Tibial nerve (tissue), 4 donors: ENCODE measurements at places on chromosomes 6 and 20. TPM values are rescaled to one million over a fixed set of nuclear protein-coding genes. Genes with fewer than 3 reads are reported as not detected.

GRCh38 chr6:165986311-165986913 is 181.2 kb downstream of the TBXT start:
- DNase-seq: no peak

GRCh38 chr20:61562897-61563504 is 310.9 kb downstream of the CDH4 start:
- no peak for DNase-seq

DNA sequence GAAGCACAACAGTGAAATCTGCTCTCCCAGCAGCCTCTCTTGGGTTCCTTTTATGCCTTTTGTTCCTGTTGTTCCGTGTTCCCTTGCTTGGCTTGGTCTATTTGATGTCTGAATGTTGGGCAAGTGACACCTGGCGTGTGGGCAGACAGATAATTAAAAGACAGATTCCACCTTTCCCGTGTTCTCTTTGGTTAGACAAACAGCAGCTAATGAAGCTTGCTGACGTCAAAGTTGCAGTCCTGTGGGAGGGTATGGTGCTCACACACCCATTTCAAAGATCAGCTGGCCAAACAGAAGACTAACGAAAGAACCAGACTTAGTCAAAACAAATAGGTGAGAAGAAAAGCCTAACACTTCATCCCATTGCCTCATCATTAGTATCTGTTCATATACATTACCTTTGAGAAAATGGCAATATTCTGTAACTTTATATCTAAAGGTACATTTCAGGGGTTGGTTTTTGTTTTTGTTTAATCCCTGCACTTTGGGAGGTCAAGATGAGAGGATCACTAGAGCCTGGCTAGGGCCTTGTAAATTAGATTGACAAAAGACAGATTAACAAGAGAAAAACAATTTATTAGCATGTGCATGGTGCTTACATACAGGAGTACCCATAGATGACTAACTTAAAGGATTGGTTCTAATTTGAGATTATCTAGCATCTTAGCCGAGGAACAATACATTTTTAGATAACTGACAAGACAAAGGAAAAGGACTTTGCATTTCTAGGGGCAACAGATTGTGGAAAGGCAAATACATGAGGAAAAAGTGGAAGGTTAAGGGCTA is 48.9 kb upstream of the TNFRSF21 start:
- DNase-seq: no peak

DNA sequence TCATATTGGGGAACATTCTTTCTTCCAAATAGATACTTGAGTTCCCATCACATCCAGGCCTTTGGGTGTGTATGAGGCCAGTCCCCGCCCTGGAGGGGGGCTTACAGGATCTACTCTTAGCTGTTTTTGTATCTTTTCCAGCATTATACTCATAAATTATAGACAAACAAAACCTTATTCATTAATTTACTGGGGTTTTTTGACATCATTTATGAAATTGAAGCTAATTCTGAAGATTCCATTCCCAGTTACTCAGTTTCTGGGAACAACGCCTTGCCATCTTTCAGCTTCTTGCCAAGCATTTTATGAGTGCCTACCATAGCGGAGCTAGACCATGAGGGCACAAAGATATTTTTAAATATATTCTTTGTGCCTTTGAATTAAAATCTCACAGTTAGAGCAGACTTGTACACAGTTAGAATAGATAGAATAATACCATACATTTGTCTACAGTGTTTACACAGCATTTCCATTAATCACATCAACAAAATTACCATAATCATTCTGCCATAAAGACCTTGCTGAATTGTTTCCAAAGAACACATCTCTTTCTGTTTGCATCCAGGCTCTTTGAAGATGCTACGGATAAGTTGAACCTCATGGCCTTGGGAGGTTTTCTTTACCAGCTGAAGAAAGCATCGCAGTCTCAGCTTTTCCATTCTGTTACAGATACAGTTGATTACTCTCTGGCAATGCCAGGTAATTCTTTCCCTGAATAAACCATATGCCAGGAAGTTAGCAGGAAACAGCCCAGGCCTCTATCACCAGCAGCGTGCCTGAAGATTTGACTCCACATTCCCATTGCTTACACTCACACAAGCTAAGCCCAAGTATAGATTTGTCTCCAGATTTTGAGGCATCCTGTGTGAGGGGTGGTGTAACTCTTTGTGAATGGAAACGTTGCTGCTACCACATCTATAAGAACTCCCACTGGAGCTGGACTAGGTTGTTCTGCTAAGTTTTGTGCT is 75.4 kb upstream of the PBOV1 start:
- no peak for DNase-seq

- no peak for DNase-seq
Measured at GRCh38 chr6:15170126-15170525, 75.7 kb upstream of the JARID2 start.

DNA sequence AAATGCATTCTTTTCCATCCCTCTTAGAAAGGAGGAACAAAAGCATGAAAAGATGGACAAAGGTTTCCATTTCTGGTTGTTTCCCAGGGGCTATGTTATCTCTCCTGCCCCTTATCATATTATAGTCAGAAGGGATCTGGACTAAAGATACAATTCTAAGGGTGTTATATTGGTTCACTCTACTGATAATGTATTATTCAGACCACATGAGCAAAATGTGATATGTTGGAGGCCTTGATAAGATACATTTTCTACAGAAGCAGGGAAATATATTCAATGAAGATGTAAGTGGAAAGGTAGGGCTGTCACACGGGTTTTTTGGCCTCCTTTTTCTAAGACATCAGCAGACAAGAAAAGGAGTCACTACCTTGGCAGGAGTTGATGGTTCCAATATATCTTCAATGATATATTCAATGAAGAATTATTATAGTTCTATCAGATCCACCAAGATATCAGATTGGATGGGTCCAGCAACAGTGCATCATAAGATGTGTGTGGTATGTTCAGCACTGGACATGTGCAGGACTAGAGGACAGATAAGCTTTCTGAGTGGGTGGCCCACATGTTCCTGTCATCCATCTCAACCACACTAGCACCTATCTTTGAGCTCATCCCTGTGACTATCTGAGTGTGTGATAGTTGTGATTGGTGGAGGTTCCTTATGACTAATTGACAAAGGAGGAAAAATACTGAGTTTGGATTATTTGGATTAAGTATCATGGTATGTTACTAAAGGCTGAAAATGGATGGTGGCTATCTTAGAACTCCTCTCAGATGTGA is 5.7 kb upstream of the ZKSCAN3 start:
- no peak for DNase-seq

DNA sequence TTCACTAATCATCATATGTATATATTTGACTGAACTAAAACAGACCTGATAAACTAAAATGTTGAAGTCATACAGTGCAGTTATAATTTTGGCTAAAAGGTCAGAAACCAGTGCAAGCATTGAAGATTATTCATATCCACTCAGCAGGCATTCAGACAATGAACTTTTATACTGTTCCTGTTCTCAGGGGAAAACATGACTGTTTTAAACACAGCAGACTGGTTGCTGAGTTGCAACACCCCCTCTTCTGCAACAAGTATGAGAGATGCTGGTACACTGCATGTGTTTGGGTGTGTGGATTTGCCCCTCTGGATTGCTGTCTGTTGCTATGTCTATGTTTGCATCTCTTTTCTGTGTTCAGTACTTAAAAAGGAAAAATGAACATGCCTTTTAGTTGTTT is 206.8 kb downstream of the EYA4 start:
- DNase-seq: no peak

DNA sequence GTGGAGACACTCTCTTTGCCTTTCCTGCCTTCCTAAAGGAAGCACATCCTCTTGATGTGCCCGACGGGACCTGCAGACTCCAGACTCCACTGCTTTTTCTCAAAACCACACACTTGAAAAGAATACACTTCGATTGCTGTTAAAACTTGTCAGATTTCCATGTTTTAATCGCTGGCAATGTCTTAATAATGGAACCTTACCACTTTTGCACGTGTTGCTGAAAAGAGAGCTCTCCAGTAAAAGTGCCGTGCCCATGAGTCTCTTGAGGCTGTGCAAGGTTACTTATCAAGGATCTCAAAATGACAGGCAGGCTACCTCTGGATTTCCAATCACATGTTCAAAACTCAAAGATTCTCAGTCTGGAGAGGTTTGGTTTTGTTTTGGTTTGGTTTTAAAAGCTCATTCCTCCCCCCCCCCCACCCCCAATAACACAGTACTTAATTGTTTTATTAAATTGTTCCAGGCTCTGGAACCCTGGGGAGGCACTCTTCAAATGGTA is 12.0 kb upstream of the TFAP2A start:
- no peak for DNase-seq

DNA sequence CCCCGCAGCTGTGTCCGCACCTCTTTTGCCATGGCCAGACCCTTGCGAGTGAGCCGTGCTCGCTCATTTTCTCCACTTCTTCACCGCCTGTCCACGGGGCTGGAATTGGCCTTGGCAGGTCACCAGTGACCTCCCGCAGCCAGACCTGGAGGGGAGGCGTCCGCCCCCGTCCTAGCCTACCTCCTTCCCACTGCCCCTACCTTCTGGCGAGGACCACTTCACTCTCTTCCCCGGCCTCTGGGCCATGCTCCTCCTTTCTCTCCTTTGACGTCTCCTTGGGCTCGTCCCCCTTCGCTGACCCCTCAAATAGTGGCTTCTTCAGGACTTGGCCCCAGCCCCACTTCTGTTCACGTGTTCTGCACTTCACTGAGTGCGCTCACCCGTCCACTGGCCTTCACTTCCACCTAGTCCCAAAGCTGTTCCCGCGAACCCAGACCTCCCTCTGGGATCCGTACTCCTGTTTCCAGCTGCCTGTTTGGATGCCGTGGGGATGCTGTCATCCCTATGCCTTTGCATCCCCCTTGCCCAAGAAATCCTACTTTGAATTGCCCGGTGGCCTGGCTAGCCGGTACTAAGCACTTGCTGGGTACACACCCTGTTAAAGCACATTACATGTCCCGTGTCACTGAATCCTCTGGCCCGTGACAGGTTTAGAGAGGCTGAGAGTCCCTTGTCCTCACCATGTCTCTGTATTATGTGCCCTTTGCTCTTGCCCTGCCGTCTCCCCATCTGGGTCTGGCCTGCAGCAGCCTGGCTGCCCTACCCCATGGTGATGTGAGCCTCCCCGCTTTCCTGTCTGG is 33.0 kb downstream of the SPATA2 start:
- no peak for DNase-seq

GRCh38 chr20:13098720-13099355 is 90.1 kb downstream of the SPTLC3 start:
- DNase-seq: no peak

- no peak for DNase-seq
Measured at GRCh38 chr20:24493181-24493580, 23.8 kb downstream of the SYNDIG1 start.

GRCh38 chr20:49742948-49743347 is 29.3 kb upstream of the B4GALT5 start:
- DNase-seq: no peak

DNA sequence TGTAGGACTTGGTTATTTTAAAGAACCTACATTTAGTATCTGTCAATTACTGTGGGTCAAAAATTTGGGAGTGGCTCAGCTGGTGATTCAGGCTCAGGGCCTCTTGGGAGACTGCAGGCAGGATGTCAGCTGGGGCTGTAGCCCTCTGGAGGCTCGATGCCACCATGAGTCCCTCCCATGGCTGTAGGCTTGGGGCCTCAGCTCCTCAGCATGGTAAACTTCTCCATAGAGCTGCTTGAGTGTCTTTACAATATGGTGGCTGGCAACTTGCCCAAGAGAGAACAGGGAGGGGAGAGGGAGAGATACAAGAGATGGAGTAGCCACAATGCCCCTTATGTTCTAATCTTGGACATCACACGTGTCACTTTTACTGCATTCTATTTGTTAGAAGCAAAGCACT is 470.4 kb downstream of the CDH26 start:
- DNase-seq: no peak

DNA sequence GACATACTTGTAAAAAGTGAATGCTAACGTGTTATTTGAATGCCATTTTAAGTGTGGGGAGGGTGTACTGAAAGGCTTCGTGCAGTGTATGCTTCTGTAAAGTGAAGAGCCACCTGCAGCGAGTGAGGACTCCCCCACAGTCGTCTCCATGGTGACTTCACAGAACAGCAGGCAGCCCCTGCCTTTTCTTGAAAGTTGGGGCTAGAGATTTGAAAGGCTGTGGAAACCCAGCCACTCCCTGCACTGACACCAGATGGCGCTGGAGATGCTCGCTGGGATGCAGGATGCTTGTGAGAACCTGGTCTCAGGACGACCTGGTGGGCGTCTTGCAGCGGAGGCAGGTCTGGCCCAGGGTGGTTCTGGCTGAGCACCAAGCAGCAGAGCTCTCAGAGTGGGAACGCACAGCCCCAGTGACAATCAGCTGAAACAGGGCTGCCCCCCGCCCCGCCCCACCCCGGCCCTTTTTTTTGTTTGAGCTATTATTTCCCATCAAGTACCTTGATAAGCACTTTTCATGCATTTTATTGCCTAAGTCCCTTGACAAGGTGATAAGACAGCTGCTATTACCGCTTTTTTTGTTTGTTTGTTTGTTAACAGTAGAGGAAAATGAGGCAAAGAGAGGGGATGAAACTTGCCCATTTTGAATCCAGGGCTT is 150.3 kb downstream of the SYCP2 start:
- no peak for DNase-seq

DNA sequence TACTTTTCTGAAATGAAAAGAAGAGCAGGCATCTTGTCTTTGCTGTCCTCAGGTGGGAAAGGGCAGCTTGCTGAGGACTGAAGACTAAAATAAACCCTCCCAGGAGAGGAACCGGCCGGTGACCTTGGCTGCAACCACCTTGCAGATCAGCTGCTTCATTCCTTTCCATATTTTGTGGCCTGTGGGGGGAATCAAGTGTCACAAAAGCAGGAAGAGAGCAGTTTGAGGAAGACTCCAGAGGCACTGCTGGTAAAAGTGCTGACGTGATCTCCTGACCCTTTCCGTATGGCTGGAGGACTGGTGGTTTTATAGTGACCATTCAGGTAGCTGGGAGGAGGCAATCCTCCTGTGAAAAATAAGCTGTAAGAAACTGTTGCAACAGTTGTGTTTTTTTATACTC is 157.0 kb downstream of the PLCB4 start:
- no peak for DNase-seq

DNA sequence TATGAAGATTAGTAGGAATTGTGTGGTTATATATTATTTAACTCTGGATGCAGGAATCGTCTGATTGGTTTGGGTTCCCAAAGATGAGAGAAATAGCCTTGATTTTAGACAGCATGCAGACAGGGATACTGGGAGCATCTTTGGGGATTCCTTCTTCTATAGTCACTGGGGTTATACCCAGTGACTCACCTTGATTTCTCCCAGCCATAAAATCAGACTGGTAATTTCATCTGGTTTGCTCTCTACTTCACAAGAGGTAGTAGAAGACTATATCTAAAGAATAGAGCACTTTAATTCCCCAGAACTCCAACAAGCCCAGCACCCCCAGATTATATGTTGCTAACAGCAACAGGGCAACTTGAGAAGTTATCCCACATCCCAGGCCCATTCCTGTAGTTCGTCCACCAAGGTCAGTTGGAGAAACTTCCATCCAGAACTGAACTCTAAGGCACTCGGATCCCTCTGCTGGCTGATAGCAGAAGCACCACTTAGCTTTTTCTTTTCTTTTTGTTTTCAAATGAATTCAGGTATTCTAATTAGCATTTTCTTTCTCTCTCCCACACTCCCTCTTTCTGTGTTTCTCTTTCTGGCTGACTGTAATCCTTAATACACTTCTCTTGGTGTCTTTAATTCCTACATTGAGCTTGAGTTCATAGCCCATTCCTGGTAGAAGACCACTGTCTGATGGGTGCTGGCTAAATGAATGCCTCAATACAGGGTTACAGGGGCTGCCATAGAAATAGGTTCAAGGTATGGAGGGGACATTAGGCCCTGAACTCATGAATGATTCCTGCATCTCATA is 20.4 kb upstream of the EFHC1 start:
- DNase-seq: no peak

Gene ZFP64
- total RNA-seq: 16.7 TPM

Gene CDKAL1
- 14.9 TPM for total RNA-seq

Gene TXLNB
- total RNA-seq: 0.30 TPM

Gene ULBP2
- total RNA-seq: not detected

Gene RIPPLY2
- total RNA-seq: 16.7 TPM

Gene PMEPA1
- 33.6 TPM for total RNA-seq

Gene TENT5A
- 19.7 TPM for total RNA-seq
